ENCODE measurements at places on chromosomes 1 and 21. TPM values are rescaled to one million over a fixed set of nuclear protein-coding genes. Genes with fewer than 3 reads are reported as not detected.

GRCh38 chr1:192630521-192631287 is 5.2 kb upstream of the RGS13 start:
- H3K4me1 ChIP-seq: no peaks in the 10 kb centered on the region
- no peak for DNase-seq
- no peak overlapping the region for H3K27ac ChIP-seq
- H3K27me3 ChIP-seq: no peaks in the 10 kb centered on the region

The SLC44A5 gene
- total RNA-seq: 0.62 TPM

- no peaks in the 10 kb centered on the region for H3K4me1 ChIP-seq
- no peak overlapping the region for H3K4me3 ChIP-seq
- H3K27ac ChIP-seq: no peak overlapping the region
- no peaks in the 10 kb centered on the region for H3K36me3 ChIP-seq
- H3K27me3 ChIP-seq: no peaks in the 10 kb centered on the region
These were observed 39.1 kb upstream of the CLDN14 start for GRCh38 chr21:36518883-36519492.

DNA sequence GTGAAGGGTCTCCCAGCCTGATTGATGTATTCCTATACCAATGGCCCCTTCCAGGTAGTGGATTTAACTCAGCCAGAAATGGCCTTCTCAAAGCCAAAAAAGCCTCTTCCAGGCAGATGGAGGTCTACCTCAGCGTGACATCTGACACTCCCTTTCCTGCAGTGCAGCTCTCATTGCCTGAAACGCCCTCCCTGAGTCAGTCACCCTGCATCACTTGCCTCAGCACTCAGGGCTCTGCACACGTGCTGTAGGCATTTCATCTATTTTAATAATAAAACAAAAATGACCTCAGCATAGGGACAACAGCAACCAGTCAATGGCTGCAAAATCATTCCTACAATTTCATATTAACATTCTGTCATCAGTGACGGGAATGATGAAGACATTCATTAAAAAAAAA is 64.4 kb upstream of the GJA5 start:
- H3K27ac ChIP-seq: no peak overlapping the region
- H3K4me1 ChIP-seq: no peaks in the 10 kb centered on the region
- H3K36me3 ChIP-seq: no peaks in the 10 kb centered on the region

The FTCD gene
- 7.5 TPM for total RNA-seq

The CNR2 gene
- not detected for total RNA-seq

DNA sequence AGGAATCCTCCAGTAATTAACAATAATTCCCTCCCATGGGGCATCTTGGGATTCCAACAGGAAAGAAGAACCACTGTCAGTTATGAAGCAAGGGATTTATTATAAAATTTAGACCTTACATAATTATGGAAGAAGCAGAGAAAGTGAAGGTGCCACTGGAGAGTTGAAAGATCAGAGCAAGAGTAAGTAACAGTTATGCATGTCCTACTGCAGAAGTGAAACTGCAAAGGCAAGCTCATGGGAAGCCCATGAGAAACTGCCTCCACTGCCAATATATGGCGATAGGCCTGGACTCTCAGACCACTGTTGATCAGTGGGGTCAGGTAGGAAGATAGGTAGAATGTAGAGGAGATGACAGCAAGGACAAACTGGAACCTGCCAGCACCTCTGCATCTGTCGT is 123.6 kb upstream of the ZNF648 start:
- no peak overlapping the region for H3K27ac ChIP-seq
- H3K36me3 ChIP-seq: no peaks in the 10 kb centered on the region
- no peaks in the 10 kb centered on the region for H3K27me3 ChIP-seq
- H3K4me3 ChIP-seq: no peak overlapping the region

Measured in ovary (tissue), 10 donors.